ENCODE measurements at places on chromosomes 5 and 9.

DNA sequence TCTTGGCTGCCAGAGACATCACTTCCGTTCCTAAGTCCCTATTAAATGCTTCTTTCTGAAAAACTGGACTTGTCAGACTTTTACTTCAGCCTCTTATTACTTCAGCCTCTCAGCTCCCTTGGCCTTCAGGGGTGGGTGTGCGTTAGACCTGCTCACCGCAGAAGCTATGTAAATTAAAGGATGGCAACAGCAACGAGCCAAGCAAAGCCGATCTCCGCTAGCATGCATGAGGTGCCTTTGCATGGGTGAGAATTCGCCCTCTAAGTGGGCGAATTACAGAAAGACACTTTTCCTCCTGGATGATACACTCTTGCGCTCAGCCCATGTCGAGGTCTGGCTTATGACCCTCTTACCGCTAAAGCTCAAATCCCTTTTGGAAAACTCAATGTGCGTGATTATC, 10.9 kb upstream of the IL3 start:
- H3K27me3 ChIP-seq: no peaks in the 10 kb centered on the region
- no peak overlapping the region for H3K27ac ChIP-seq
- no peak for DNase-seq
- H3K4me3 ChIP-seq: no peak overlapping the region

- H3K4me3 ChIP-seq: no peak overlapping the region
- no peak for DNase-seq
- H3K36me3 ChIP-seq: no peaks in the 10 kb centered on the region
- H3K27me3 ChIP-seq: no peaks in the 10 kb centered on the region
- no peak overlapping the region for H3K27ac ChIP-seq
Observed at GRCh38 chr5:59992206-59992605, 98.7 kb upstream of the PDE4D start.

GRCh38 chr5:156684216-156684615, 165.9 kb upstream of the PPP1R2B start:
- no peak overlapping the region for H3K27ac ChIP-seq
- H3K36me3 ChIP-seq: no peaks in the 10 kb centered on the region
- no peak overlapping the region for H3K4me3 ChIP-seq
- no peaks in the 10 kb centered on the region for H3K27me3 ChIP-seq
- no peak for DNase-seq

DNA sequence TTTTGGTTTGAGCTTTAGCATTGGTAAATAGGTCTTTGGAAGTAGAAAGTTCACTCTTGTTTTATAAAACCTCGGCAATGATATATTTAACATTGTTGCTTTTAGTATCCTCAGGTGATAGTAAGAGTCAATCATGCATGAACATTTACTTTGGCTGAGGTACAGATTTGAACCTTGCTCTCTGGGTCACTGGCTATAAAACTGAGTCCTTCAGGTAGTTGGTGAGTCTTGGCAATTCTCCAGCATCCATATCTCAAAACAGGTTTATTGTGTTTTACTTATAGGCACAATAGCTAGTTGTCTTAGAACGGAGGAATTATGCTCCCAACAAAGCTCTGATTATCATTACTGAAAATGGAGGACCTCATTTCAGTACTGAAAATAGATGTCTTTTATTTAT, 75.1 kb downstream of the MAT2B start:
- no peaks in the 10 kb centered on the region for H3K36me3 ChIP-seq
- H3K4me1 ChIP-seq: no peaks in the 10 kb centered on the region
- no peak for DNase-seq
- H3K4me3 ChIP-seq: no peak overlapping the region
- peaks cover 10% of the 10 kb centered on the region for H3K27me3 ChIP-seq

DNA sequence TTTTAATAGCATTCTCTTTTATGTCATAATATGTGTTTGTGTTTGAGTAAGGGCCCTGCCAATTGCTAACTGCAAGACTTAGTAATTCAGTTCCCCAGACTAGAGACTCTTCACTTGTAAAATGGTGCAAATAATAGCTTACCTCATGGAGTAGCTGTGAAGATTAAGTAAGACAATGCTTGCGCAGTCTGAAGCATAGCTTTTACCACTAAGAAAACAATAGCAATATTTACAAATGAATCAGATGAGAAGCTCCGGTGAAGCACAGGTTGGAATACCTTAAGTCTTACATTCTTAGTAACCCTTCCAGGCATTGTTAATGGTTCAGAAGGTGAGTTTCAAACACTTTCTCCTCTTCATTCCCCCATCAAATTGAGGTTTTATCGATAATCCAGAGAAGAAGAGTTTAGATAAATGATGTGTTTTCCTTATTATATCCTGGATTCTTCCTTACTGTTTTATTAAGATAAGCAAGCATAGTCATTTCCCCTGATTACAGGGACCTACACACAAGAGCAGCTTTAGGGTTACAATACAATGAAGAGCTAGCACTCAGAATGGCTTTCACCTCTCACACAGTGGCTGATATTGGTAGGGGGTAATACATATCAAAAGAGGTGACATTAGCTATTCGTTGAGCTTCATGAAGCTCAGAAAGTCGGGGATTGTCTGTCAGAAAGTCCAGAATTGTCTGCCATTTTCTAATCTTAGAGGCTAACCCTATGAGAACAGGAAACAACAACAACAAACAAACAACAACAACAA, 96.4 kb upstream of the EDIL3 start:
- H3K4me1 ChIP-seq: no peaks in the 10 kb centered on the region
- H3K4me3 ChIP-seq: no peak overlapping the region
- H3K36me3 ChIP-seq: no peaks in the 10 kb centered on the region

- H3K36me3 ChIP-seq: no peaks in the 10 kb centered on the region
- peaks cover 40% of the 10 kb centered on the region for H3K27me3 ChIP-seq
- H3K4me1 ChIP-seq: no peaks in the 10 kb centered on the region
- no peak for DNase-seq
Observed at GRCh38 chr5:133480866-133481265, 131.5 kb downstream of the FSTL4 start.

- H3K27me3 ChIP-seq: no peaks in the 10 kb centered on the region
- DNase-seq: no peak
- no peaks in the 10 kb centered on the region for H3K36me3 ChIP-seq
- no peak overlapping the region for H3K4me3 ChIP-seq
- H3K4me1 ChIP-seq: no peaks in the 10 kb centered on the region
- H3K27ac ChIP-seq: no peak overlapping the region
Observed at GRCh38 chr9:100515578-100516494, 42.9 kb downstream of the TMEFF1 start.

GRCh38 chr9:676780-677438, 164.6 kb upstream of the DMRT1 start:
- no peaks in the 10 kb centered on the region for H3K4me1 ChIP-seq
- no peak for DNase-seq
- no peaks in the 10 kb centered on the region for H3K27me3 ChIP-seq
- H3K36me3 ChIP-seq: no peaks in the 10 kb centered on the region
- no peak overlapping the region for H3K27ac ChIP-seq
- no peak overlapping the region for H3K4me3 ChIP-seq

GRCh38 chr5:150386024-150386855, 26.5 kb downstream of the CD74 start:
- no peak for DNase-seq
- no peaks in the 10 kb centered on the region for H3K27me3 ChIP-seq
- H3K27ac ChIP-seq: no peak overlapping the region
- H3K36me3 ChIP-seq: peaks cover 47% of the 10 kb centered on the region

DNA sequence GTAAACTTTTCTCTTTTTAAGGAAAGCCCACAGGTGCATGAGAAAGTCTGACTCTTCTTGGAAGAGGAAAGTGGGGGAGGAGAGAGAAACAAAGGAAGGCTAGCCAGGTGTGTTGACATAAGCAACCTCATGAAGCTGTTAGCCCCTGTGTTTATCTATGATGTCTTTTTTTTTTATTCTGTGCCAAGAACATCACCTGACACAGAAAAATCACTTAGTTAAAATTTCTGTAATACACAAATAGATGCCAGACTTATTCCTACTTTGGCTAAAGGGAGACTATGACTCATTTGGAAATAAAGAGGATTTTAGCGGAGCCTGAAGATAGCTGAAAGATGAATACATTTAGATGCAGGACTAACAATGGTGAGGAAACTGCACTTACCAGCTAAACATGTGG, 58.3 kb downstream of the BAAT start:
- H3K4me3 ChIP-seq: no peak overlapping the region
- H3K4me1 ChIP-seq: no peaks in the 10 kb centered on the region
- no peaks in the 10 kb centered on the region for H3K27me3 ChIP-seq
- DNase-seq: no peak
- H3K27ac ChIP-seq: no peak overlapping the region

DNA sequence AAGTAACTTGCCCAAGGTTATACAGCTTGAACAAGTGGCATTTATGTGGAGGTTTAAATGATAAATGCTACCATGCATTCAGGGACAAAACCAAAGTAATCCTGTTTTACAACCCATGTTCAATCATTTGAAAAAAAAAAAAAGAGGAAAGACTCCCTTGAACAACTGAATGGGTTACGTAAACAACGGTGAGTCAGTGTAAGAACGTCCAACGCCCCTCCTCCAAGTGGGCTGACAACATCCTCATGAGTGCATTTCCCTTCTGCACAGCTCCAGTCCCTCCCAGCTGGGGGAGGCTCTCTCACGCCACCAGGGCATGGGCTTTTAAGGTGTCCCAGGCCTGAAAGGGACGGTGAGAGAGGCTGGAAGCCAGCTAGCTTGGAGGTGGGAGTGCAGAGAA, 90.0 kb downstream of the PRRT1B start:
- H3K4me3 ChIP-seq: 0 out of 2 replicates have a peak overlapping the region, but pooled peaks have one; percentile 9
- H3K36me3 ChIP-seq: no peaks in the 10 kb centered on the region
- H3K27me3 ChIP-seq: no peaks in the 10 kb centered on the region
- H3K4me1 ChIP-seq: peaks cover 21% of the 10 kb centered on the region
- peak; percentile 71 for DNase-seq
- H3K27ac ChIP-seq: peak overlapping the region; percentile 36

- no peak for DNase-seq
- H3K27ac ChIP-seq: no peak overlapping the region
- no peak overlapping the region for H3K4me3 ChIP-seq
- H3K36me3 ChIP-seq: no peaks in the 10 kb centered on the region
- H3K4me1 ChIP-seq: no peaks in the 10 kb centered on the region
- no peaks in the 10 kb centered on the region for H3K27me3 ChIP-seq
Observed at GRCh38 chr9:4581861-4582565, 80.1 kb upstream of the PLPP6 start.

DNA sequence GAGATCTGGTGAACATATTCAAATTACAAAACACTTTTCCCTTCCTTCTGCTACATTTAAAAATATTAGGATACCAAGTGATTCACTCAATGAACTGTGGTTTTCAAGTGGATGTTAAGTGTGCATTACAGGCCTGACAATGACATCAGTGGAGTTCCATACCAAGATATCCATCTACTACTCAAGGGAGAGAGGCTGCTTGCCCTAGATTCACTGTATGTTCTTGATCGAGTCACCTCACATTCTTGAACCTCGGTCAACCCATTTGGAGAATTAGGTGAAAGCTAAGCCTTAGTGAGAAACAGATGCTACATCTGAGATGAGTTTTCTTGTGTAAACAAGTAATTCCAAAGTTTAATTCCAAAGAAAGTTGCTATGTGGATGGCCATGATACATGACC, 142.2 kb downstream of the FGF10 start:
- H3K27ac ChIP-seq: no peak overlapping the region
- no peaks in the 10 kb centered on the region for H3K27me3 ChIP-seq
- no peaks in the 10 kb centered on the region for H3K4me1 ChIP-seq
- no peak for DNase-seq
- H3K4me3 ChIP-seq: no peak overlapping the region

DNA sequence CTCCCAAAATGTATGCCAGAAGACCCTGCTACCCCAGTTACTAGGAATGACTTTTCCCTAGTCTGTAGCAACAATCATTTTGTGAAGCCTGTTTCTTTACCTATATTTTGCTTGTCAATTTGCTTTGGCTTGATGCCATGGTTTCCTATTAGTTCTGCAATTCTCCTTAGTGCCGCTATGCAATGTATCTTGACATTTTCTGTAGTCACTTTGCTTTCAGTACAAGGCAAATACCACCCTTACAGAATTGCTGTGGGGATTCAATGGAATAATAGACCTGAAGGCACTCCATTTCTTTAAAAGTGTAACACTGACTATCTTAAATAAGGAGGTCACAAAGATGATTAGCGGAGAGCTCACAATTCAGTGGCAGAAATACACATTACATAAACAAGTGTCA, 291.1 kb downstream of the NR2F1-AS1 start:
- no peaks in the 10 kb centered on the region for H3K36me3 ChIP-seq
- H3K4me3 ChIP-seq: no peak overlapping the region
- no peak overlapping the region for H3K27ac ChIP-seq
- no peak for DNase-seq
- H3K4me1 ChIP-seq: peaks cover 2% of the 10 kb centered on the region
- no peaks in the 10 kb centered on the region for H3K27me3 ChIP-seq

DNA sequence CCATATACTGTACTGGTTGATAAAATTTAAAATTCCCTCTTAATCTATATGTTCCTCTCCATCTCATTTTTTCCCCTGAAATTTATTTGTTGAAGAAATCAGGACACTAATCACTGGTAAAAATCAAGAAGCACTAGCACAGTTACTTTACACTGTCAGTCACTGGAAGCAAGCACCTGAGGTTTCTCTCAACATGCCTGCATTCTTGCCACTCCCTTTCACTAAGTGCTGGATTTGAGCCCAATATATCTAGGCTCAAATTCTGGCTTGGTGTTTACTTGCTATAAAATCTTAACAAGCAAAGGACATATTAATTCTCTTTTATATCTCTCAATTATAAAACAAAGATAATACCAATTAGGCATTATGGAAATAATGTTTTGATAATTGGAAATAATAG, 58.6 kb downstream of the DIAPH1 start:
- peaks cover 7% of the 10 kb centered on the region for H3K36me3 ChIP-seq
- no peak for DNase-seq
- H3K4me3 ChIP-seq: no peak overlapping the region
- H3K27ac ChIP-seq: no peak overlapping the region

DNA sequence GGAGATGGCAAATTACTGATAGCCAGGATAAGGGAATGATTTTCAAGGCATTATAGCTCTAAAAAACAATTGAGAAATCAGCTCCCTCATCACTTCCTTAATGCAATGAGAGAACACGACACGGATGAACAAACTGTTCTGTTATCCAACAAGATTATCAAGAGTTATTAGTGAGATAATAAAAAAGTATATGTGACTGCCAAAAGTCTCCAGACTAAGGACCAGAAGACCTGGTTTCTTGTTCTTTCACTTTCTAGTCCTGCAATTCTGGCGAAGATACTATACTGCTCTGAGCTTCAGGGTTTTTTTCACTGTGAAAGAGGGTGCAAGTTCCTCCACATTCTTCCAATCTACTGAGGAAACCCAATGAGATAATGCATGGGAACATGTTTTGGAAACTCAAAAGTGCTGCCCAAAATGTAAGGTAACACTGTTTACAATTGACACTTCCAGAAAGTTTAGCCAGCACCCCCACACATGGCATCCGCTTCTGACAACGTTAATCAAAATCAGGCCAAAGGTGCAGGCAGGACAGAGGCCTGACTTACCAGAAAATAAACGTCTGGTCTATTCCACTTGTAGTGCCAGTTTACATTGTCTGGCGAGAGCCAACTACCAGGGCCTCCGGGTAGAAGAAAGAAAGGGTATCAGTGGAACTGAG, 254.2 kb downstream of the DOCK8 start:
- no peak overlapping the region for H3K4me3 ChIP-seq
- no peaks in the 10 kb centered on the region for H3K36me3 ChIP-seq
- H3K4me1 ChIP-seq: peaks cover 22% of the 10 kb centered on the region
- H3K27ac ChIP-seq: no peak overlapping the region
- DNase-seq: no peak

GRCh38 chr5:717143-717542, 24.0 kb upstream of the TPPP start:
- no peak overlapping the region for H3K27ac ChIP-seq
- H3K36me3 ChIP-seq: no peaks in the 10 kb centered on the region
- no peak for DNase-seq
- H3K27me3 ChIP-seq: no peaks in the 10 kb centered on the region
